ENCODE measurements at places on chromosomes 1 and 21.

- peak; percentile 14 for DNase-seq
Observed at GRCh38 chr21:25385911-25386474, 221.3 kb downstream of the MRPL39 start.

DNA sequence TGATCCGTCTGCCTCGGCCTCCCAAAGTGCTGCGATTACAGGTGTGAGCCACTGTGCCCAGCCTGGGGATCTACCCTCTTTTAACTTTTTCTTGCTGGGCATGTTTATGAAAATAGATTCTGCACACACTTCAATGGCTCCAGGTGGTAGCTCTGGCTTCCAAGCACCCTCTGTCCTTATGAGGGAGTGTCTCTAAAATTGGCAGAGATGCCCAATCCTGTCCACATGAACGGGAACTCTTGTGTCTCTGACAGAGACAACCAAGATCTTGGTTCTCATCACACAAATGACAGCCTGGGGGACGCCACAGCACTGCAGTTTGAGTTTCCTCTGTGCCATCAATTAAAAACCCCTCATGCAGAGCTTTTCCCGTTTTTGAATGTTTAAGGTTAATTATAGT is 43.4 kb upstream of the ANGPTL7 start:
- DNase-seq, result no peak

DNA sequence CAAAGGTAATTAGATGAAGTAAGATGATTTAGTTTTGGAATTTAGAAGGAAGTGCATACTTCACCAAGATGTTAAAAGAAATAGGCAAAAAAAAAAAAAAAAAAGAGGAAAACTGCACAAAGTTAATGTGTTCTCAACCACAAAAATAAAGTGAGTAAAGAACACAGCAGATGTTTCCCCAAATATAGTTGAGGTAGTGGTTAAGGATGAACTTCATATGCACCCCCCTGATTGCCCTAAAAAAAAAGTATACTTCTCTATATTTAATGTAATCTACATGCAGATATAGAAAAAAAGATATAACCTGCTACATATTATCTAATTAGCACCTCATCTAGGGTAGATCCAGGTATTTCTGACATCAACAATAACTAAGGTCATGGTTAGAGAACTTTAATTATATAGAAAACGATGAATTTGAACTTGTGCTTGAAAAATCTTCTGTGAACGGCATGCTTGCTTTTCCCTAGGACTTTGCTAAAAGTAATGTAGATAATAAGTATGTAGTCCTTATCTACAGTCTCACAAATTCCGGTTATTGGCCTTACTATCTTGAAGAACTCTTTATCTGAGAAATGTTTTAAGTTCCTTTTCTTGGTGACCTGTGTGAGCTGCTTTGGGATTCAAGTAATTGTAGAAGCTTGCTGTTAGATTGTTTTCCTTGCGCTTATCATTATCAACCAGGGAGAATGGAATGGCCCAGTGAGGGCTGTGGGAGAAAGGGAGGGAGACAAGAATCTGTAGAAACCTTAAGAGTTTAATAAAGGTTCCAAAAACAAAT is 70.1 kb upstream of the LRRC7 start:
- no peak for DNase-seq

- peak; percentile 28 for DNase-seq
Observed at GRCh38 chr1:174743654-174744561, 255.8 kb upstream of the CACYBP start.

DNA sequence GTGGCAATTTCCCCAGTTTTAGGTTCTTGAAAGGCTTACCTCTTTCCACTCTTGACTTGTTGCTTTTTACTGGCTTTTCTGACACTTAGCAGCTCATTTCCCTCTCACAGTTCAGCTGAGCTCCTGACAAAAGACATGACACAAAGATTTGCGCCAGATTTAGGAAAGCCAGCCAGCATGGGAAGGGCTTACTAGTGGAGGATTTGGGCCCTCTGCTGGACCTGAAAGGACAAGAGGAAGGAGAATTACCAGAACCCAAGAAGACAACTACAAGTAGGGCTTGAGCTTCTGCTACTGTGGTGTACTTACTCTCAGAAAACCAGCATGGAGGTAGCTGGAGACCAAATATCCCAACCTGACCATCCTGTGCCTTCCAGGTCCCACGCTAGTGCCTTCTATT is 784.5 kb downstream of the BRINP3 start:
- DNase-seq, result no peak

DNA sequence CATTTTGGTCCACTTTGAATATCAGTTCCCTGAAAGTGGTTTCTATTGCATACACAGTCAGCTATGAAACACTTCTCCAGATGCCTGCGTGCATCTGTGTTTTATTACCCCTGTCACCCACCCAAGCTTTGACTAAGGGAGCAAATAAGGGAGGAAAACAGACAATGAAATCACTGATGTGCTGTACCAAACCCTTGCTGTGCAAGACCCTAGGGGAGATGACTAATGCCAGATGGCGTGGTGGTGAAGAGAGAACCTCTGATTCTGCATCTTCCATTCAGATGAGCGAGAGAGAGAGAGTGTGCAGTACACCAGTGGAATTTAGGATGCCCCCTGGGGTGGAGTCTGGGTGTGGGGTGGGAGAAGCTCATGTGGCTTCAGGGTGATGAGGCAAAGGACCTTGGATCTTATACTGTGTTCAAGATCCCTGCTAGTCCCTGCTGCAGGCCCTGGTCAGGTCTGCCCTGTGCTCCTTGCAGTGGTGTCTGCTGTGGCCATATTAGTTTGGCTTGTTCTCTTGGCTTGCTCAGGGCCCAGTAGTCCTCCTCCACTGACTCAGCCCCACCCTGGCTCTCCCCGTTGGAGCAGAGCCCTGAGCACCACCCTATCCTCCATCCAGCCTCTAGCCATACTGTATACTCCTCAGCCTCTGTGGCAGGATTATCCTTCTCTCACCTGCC is 18.5 kb downstream of the CLCA1 start:
- no peak for DNase-seq

GRCh38 chr1:185279571-185279970 is 37.5 kb downstream of the IVNS1ABP start:
- no peak for DNase-seq

DNA sequence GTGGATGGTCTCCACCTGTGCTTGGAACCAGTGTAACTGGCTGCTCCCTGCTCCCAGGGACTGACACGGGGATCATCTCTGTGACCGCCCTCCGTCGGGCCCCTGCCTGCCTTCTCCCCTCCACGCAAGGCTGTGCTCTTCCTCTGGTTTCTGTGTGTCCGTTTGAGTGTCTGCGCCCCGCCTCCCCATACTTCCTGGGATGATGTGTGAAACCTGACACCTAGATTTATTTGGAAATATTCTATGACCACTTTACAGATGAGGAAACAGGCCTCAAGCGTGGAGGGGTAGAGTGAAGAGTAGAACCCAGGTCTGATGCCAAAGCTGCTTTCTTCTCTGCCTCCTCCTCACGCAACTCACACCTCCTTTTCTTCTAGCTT is 24.3 kb downstream of the LDLRAP1 start:
- no peak for DNase-seq

GRCh38 chr1:63435161-63435560 is 67.7 kb downstream of the ALG6 start:
- no peak for DNase-seq

DNA sequence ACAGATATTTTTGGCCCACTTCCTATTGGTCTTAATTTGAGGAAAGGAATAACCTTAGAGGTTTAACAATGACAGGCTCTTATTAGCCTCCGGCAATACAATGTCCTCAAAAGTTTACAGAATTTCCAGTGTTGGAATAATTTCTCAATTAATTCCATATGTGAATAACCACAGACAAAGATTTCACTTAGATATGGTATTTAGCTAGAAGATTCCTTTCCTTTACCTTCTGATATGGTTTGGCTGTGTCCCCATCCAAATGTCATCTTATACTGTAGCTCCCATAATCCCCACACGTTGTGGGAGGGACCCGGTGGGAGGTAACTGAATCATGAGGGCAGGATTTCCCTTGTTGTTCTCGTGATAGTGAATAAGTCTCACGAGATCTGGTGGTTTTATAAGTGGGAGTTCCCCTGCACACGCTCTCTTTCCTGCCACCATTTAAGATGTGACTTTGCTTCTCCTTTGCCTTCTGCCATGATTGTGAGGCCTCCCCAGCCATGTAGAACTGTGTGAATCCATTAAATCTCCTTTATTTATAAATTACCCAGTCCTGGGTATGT is 54.9 kb upstream of the RGS7 start:
- no peak for DNase-seq

DNA sequence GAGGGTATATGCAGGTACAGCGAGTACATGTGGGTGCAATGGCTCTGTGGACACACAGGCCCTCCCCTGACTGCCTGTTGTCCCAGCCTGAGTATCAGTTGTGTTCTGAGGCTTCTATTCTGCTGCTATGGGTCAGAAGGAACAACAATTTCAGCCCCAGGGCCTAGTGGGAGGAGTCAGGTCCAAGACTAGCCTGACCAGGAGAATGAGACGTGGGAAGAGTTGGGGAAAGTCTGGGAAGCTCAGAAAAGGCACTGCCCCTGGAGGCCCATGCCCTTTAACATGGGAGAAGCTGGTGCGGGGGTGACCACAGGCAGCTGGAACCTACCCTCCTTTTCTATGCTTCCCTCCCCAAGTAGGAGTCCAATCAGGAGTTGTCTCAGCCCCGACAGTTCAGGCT is 7.7 kb downstream of the IGSF8 start:
- no peak for DNase-seq

DNA sequence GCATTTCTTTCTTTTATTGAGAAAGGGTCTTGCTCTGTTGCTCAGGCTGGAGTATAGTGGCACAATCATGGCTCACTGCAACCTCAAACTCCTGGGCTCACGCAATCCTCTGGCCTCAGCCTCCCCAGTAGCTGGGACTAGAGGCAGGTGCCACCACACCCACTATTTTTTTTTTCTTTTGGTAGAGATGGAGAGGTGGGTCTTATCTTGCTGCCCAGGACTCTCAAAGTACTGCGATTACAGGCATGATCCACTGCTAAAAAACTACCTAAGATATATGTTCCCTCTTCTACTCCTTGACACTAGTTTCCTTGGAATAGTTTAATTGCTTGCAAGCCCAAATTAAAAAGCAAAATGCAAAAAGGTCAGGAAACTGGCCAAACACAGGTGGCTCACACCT is 56.9 kb upstream of the GUCA2A start:
- no peak for DNase-seq

GRCh38 chr1:243740255-243740999 is 109.6 kb downstream of the AKT3 start:
- no peak for DNase-seq

- DNase-seq, result no peak
Observed at GRCh38 chr1:18629659-18630510, 761 bp upstream of the PAX7 start.

DNA sequence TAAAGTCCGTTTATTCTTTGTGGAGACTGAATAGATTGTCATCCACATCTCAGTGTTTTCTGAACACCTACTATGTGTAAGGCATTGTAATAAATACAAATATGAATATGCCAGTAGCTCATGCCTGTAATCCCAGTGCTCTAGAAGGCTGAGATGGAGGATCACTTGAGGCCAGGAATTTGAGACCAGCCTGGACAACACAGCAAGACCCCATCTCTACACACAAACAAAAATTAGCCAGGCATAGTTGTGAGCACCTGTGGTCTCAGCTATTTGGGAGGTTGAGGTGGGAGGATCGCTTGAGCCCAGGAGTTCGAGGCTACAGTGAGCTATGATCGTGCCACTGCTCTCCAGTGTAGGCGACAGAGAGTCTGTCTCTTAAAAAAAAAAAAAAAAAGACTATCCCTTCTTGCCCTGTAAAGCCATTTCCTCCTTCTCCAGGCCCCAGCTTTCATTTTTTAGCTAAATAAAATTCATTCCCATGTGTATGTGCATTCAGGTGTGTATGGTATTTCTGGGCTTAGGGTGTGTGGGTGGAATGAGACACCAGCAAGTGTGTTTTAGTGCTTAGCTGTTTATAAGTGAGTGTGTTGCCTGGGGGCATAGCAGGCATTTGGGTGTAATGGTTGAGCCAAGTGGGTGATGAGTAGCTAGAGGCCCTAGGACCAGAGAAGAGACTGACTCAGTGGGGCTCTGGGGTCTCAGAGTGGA is 7.8 kb downstream of the CELSR2 start:
- DNase-seq, result no peak

- no peak for DNase-seq
Observed at GRCh38 chr1:115827452-115828044, 13.4 kb downstream of the NHLH2 start.

DNA sequence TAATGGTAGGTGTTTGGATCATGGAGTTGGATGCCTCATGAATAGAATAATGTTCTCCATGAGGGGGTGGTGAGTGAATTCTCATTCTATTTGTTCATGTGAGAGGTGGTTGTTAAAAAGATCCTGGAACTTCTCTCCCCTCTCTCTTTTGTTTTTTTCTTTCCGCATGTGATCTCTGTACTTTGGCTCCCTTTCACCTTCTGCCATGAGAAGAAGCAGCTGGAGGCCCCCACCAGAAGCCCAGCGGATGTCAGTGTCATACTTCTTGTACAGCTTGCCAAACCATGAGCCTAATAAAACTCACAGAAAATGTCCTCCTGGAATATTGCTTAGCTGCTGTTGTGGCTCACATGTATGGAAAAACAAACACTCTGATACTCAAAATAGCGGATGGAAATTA is 1212.3 kb upstream of the NCAM2 start:
- no peak for DNase-seq

GRCh38 chr1:6205849-6206519 is at the start of gene RNF207:
RNF207 (plus strand) TSS chr1:6206119; CDS start chr1:6206536, 417 bp downstream.
- DNase-seq, result peak; percentile 59

GRCh38 chr1:162663086-162663485 is 30.8 kb downstream of the DDR2 start:
- no peak for DNase-seq

DNA sequence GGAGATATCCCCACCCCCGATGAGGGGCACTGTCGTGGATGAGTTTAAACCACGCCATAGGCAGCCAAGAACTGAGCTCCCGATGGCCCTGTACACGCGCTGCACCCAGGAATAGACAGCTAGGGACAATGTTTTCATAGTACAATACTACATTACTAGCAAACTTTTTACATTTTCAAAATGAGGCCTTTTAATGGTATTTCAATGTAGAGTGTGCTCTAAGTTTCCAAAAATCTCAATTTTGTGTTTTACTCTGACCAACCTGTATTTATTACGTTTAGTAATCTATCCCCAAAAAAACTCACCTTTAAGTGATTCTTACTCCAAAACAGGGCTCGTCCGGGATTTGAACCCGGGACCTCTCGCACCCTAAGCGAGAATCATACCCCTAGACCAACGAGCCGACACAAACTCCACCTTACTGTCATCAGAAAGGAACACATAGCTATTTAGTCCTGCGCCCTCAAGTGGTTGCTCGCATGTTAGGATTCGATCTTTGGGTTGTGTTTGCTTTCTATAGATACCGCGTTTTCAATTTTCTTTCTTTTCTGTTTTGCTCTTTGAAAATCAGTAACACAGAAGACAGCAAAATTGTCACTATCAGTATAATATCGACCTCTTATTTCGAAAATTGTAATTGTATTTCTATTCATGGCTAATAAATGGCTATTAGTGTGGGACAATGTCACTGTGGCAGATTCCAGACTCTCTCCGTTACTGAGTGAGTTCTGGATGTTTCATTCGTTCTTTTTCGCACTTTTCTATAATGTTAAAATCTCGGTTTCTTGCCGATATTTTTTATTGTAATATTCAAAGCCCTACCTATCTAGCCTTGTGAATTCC is 6.4 kb upstream of the MPZL1 start:
- peak; percentile 84 for DNase-seq
